GM23248 (cell line): ENCODE measurements at places on chromosomes 11 and 22. TPM values are rescaled to one million over a fixed set of nuclear protein-coding genes. Genes with fewer than 3 reads are reported as not detected.
A peak's percentile ranks its signal among the peaks of the same experiment; 100 is the strongest.

DNA sequence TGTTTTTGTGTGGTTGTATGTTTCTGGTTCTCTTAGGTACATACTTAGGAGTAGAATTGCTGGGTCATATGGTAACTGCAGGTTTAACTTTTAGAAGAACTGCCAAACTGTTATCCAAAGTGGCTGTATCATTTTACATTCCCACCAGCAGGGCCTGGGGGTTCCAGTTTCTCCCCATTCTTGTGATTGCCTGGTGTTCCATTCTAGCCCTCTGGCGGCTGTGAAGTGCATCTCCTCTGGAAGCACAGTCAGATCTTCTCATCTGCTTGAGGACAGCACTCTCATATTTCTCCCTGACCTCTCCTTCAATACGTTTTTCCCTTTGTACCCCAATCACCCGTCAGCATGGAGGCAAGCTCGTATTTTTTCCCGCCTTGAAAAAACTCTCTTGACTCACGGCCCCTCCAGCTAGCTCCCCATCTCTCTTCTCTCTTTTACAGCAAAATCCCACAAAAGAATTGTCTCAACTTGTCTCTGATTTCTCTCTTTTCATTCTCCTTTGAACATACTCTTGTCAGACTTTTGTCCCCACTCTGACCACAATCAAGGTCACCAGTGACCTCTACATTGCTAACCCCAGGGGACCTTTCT, 56.8 kb upstream of the THY1 start:
- DNase-seq, result peak; percentile 75

DNA sequence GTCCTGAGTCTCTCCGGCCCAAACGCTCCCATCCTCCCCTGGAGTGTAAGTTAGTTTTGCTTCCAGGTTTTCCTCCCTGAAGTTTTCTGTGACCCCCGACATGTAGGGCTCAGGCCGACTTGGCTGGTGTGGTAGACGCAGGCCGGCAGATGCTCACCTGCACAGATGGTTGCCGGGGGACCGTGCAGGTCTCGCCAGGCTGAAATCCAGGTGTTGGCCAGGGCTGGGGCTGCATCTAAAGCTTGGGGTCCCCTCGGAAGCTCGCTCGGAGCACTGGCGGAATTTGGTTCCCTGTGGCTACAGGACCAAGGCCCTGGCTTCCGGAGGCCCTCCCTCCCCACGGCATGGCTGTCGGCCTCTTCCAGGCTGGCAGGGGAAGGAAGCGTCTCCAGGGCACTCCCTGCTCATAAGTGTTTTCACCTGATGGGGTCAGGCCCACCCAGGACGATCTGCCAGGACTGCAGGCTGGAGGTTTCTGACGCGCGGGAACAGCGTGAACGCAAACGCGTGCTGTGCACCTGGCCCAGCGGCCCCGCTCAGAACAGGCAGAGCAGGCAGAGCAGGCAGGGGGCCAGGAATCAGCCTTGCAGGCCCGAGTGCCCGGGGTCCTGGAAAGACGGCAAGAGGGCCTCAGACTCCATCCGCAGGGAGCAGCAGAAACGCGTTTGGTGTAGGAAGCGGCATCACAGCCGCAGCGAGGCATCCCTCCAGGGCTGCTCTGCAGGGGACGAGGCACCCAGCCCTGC, 258.2 kb downstream of the BRD1 start:
- no peak for DNase-seq

GRCh38 chr11:11535611-11536010, 86.2 kb downstream of the GALNT18 start:
- no peak for DNase-seq

DNA sequence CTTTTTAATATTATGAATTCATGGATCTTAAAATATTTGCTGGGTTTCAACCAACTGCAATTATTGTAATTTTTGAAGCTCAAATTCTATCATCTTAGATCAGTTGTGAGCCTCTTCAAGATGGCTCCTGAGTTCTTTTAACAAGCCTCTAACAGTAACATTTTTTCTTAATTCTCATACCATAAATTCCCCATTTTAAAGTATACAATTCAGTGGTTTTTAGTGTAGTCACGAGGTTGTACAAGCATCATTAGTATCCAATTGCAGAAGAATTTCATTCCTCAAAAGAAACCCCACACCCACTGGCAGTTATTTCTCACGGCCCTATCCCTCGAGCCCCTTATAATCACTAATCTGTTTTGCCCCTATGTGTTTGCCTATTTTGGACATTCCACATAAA, 270.8 kb downstream of the SBF2 start:
- DNase-seq, result no peak

DNA sequence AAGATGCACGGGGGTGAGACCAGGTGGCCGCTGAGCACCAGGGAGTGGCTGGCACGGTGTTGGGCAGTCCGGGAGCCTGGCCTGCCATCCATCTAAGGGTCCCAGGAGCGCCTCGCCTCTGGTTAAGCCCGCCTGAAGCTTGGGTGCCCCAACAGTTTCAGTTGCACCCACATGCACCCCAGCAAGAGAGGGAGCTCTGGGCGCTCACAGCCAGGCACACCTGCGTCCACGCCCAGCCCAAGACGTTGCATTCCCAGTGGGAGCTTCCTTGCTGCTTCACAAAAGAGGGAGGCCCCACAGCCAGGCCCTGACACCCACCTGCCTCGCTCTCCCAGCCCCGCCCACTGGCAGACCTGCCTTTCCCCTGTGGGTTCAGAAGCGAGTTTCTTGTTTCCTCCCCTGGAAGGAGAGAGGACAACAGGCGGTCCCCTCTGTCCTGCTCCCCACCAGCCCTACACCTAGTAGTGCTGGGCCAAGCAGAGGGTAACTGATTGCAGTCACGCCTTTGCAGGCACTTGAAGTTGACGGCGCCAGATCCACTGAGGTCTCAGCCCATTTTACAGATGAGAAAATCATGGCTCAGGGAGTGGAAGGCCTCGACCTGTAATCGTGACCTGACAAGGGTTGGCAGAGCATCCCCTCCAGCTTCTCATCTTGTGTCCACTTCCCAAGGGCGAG, 35.4 kb downstream of the OSBPL5 start:
- no peak for DNase-seq

- peak; percentile 0 for DNase-seq
Observed at GRCh38 chr11:24171869-24172268, 325.0 kb upstream of the LUZP2 start.

The PHF21A gene
- 11.2 and 11.8 TPM in 2 replicates for total RNA-seq

The MICALL1 gene
- total RNA-seq, result 41.4 and 46.0 TPM in 2 replicates

The ROBO4 gene
- total RNA-seq, result 0.51 and 1.3 TPM in 2 replicates

The UCP3 gene
- 0.11 TPM in 1 of 2 replicates, not detected in the other for total RNA-seq
